ENCODE measurements at places on chromosomes 16 and 17. TPM values are rescaled to one million over a fixed set of nuclear protein-coding genes. Genes with fewer than 3 reads are reported as not detected.

DNA sequence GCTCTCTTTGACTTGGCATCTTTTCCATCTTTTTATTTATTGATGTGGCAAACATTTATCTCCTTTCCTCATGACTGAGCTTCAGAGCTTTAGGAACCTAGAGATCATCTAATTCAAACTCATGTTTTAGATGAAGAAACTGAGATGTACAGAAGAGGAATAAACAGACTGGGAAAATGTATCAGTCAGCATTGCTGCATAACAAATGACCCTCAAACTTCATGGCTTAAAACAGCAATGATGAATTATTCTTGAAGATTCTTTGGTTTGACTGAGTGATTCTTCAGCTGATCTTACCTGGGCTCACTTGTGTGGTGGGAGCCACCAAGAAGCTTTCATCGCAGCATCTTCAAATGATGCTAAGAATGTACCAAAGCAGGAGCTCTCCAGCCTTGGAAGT lies 44.0 kb upstream of the IRF8 start:
- no peak for DNase-seq

- DNase-seq, result no peak
Observed at GRCh38 chr16:54107583-54108202, 178.9 kb downstream of the IRX3 start.

DNA sequence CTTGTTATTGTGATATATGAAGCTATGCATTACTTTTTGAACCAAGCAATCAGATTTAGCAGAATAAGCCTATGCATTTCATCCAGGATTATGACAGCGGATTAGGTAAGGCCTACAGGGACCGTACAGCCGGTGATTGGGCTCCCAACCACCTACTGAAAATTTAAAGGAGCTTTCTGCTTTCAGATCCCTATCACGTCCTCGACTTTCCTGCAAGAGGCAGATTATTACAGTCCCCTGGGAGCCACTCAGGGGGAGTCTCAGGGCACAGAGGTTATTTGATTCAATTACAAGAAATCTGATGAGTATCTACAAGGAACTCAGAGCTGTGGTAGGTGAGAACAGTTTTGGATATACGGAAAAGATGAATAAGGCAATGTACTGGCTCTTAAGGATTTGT lies 80.7 kb downstream of the HS3ST3B1 start:
- no peak for DNase-seq

GRCh38 chr17:29722411-29723198 lies 99.9 kb upstream of the CORO6 start:
- DNase-seq, result peak; percentile 78

- DNase-seq, result no peak
Observed at GRCh38 chr16:66224626-66225025, 141.9 kb upstream of the CDH5 start.

GRCh38 chr17:45296003-45296832 lies 20.6 kb downstream of the MAP3K14 start:
- DNase-seq, result no peak

Gene SLFN12
- 12.6 TPM for total RNA-seq

Gene SEBOX
- not detected for total RNA-seq

Gene GP1BA
- total RNA-seq, result not detected
